Mononuclear cell (primary cell): ENCODE measurements at places on chromosomes 2 and 18. TPM values are rescaled to one million over a fixed set of nuclear protein-coding genes. Genes with fewer than 3 reads are reported as not detected.

CFAP65 gene
- total RNA-seq, result 0.10 TPM

G6PC2 gene
- not detected for total RNA-seq

EFR3B gene
- total RNA-seq, result under 0.01 TPM

EPB41L3 gene
- total RNA-seq, result 24.9 TPM

BOLL gene
- 0.10 TPM for total RNA-seq

CDH2 gene
- not detected for total RNA-seq

GALNT13 gene
- 0.21 TPM for total RNA-seq

ZSWIM2 gene
- not detected for total RNA-seq

DLX1 gene
- not detected for total RNA-seq

CPLX4 gene
- 0.10 TPM for total RNA-seq

ZNF521 gene
- total RNA-seq, result 1.0 TPM

GAREM1 gene
- under 0.01 TPM for total RNA-seq

ANKRD29 gene
- total RNA-seq, result 0.52 TPM

NT5C1B gene
- total RNA-seq, result not detected

PAX8 gene
- 0.31 TPM for total RNA-seq
